ENCODE measurements at places on chromosomes 11 and 22.
A peak's percentile ranks its signal among the peaks of the same experiment; 100 is the strongest.

DNA sequence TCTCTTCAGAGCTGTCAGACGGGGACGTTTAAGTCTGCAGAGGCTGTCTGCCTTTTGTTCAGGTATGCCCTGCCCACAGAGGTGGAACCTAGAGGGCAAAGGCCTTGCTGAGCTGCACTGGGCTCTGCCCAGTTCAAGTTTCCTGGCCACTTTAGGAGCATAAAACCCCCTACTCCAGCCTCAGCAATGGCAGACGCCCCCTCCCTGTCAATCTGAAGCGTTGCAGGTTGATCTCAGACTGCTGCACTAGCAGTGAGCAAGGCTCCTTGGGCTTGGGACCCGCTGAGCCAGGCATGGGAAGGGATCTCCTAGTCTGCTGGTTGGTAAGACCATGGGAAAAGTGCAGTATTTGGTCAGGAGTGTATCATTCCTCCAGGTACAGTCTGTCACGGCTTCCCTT lies 66.6 kb upstream of the TP53I11 start:
- DNase-seq, result no peak

- peak; percentile 74 for DNase-seq
Measured at GRCh38 chr11:74702383-74703007, 28.7 kb downstream of the CHRDL2 start.

GRCh38 chr22:29744902-29745301 lies 21.9 kb downstream of the ZMAT5 start:
- peak; percentile 59 for DNase-seq

DNA sequence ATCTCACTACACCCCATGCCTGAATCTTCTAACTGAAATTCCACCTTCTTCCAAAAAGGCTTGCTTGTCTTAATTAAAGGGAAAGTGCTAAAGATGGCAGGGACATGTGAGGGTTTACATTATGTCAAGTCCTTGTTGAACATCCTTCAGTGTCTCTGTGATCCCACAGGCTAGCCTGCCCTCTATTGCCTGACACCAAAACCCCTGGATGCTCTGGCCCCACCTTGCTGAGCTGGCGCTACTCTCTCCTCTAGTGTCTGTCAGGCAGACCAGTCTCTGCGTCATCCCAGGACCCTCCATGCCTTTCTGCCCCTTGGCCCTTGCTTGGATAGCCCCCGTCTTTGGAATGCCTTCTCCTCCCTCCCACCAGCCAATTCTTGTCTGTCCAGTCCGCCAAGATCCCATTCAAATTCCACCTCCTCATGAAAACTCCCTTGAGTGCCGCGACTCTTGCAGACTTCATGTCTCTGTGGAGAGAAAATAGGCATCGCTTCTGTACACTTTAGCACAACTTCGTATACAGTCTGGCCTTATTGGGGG lies 69.3 kb downstream of the PKNOX2 start:
- DNase-seq, result no peak

DNA sequence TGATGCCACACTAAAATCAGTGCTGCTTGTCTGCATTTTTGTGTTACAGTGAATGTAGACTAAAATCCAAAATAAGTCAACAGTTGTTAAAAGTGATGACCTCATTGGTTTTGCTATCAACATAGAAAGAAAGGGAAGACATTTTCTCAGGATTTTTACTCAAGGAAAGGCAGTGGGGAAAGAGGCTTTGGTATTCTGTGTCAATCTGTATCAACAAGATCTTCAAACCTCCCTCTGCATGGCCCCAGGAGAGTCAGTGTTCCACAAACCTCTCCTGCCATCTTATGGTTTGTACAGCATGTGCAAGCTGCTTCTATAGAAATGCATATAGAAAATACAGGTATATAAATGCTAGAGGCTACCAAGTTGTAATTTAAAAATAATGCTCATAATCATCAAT lies 13.8 kb upstream of the OR51M1 start:
- peak; percentile 71 for DNase-seq

DNA sequence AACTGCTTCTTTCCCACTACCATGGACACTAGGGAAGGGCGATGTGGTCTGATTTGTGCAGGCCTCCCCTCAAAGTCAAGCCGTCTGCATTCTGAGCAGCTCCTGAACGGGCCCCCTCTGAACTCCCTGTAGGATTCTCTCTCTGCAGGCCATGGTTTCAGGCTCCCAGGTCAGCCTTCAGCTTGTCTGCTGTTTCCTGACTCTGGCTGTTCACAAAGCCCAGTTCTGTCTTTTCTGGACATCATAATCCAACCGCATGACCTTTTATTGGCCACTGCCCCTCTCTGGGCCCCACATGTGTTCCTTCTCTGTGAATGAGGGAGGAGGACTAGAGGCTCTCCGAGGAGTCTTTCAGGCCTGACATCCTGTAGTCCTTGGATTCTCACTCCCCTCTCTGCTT lies 161.0 kb downstream of the FEZ1 start:
- DNase-seq, result no peak

- DNase-seq, result no peak
Measured at GRCh38 chr11:94721565-94722292, 46.4 kb upstream of the AMOTL1 start.

GRCh38 chr11:114197799-114198500 lies 98.2 kb upstream of the NNMT start:
- DNase-seq, result peak; percentile 77

- DNase-seq, result no peak
Measured at GRCh38 chr22:39214006-39214382, 30.8 kb downstream of the PDGFB start.

DNA sequence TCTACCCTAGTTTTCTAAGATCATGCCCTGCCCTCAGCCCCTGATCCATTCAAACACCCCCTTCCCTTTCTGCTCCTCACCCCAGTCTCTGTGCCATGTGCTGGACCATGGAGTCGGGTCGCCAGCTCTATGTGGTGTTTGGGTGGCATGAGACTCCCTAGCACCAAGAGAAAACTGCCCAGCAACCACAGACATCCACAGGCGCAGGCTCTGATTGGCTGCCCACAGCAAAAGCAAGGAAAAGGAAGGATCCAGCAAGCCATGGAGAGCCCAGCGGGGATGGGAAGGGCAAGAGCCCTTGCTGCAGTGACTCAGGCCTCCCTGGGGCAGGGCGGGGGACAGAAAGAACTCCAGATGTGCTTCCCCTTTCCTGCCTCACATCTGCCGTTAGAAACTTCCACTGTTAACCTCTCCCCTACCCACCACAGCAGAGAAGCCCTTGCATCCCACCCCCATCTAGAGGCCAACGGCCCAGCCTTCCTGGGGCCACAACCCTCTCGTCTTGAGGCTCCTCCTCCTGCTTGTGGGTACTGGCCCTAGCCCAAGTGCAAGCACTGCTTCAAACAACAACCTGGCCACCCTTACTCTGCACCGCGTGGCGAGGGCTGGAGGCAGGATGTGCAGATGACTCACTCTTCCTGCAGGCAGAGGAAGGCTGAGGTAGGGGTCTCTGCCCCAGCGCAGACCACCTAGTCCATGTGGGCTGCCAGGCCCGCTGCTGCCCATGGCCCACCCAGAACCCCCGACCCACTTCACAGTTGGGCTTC lies 9.7 kb upstream of the AHNAK start:
- DNase-seq, result peak; percentile 92

GRCh38 chr22:32465661-32466060 lies 1.4 kb upstream of the BPIFC start:
- no peak for DNase-seq

GRCh38 chr22:27312966-27313855 lies 488.3 kb downstream of the MN1 start:
- no peak for DNase-seq

- no peak for DNase-seq
Measured at GRCh38 chr22:30302810-30303138, 13.5 kb upstream of the CASTOR1 start.

GRCh38 chr22:43819931-43820640 lies 8.0 kb upstream of the EFCAB6 start:
- no peak for DNase-seq

- DNase-seq, result no peak
Measured at GRCh38 chr11:1382429-1382828, 7.3 kb upstream of the BRSK2 start.

DNA sequence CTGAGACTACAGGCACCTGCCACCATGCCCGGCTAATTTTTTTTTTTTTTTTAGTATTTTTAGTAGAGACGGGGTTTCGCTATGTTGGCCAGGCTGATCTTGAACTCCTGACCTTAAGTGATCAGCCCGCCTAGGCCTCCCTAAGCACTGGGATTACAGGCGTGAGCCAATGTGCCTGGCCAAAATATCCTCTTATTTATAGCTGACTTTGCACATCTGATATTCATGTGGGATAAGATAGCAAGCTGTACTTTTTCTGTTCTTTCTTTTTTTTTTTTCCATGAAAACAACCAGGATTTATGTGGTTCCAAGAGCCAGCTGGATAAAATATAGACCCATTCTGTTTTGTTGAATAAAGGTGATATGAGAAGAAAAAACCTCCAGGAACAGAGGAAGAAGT lies 12.1 kb upstream of the XBP1 start:
- DNase-seq, result no peak

GRCh38 chr11:69915151-69915500 lies 95.9 kb upstream of the FGF3 start:
- peak; percentile 53 for DNase-seq

DNA sequence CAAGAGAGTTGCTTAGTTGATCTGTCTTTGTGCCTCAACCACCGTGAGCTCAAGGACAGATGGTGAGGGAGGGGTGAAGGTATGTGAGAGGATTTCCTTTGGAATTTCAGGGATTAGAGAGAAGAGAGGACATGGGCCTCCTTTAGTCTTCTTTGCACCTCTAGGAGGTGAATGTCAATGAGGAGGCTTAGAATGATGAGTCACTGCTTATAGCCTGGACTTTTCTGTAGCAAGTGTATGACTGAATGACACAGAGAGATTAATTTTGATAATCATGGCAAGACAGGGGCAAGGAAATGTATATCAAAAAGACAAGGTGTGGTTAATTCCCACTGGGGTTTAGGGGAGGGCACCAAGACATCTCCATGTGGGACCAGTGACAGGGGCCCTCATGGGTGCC lies 947.3 kb upstream of the TENM4 start:
- no peak for DNase-seq

DNA sequence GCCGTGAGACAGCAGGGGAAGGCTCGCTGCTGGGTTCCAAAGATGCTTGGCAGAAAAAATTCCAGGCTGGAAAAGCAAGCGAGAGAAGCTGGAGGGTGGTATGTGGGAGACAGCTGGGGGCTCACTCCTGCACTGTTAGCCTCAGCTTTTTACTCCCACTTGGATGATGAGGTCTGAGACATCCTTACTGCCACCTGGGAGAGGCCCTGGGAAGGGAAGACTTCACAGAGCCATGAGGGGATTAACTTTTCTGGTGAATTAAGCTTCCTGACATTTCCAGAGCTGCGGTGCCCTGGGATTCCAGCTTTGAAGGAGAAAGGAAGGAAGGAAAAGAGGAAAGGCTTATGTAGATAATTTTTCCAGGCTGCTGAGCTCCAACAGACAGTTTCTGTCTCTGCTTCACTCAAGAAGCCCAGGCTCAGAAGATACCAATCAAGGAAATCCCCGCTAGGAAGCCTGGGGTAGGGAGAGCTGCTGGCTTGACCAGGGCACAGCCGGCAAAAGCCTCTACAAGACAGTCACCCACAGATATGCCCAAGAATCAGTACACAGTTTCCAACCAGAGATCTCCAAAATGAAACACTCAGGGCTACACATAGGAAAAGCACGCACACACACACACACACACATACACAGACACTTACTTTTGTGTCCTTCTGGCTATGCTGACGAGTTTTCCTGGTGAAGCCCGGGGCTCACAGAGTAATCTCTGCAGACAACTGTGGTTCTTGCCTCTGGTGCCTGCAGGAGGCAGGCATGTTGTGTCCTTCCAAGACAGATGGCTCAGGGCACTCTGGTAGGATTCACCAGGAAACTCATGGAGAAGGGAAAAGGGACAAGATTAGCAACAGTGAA lies 907 bp downstream of the MCHR1 start:
- no peak for DNase-seq

GRCh38 chr11:38710262-38710661 lies 2112.2 kb upstream of the RAG2 start:
- DNase-seq, result no peak

GRCh38 chr22:50136581-50137015 lies 33.9 kb upstream of the PANX2 start:
- DNase-seq, result peak; percentile 33

GRCh38 chr11:41431784-41432183 lies 27.7 kb downstream of the LRRC4C start:
- no peak for DNase-seq

- no peak for DNase-seq
Measured at GRCh38 chr11:70916351-70916750, 336.0 kb downstream of the SHANK2 start.

GRCh38 chr11:101441747-101442146 lies 142.1 kb downstream of the TRPC6 start:
- DNase-seq, result no peak

- no peak for DNase-seq
Measured at GRCh38 chr11:65340226-65340625, 6.6 kb downstream of the DPF2 start.

DNA sequence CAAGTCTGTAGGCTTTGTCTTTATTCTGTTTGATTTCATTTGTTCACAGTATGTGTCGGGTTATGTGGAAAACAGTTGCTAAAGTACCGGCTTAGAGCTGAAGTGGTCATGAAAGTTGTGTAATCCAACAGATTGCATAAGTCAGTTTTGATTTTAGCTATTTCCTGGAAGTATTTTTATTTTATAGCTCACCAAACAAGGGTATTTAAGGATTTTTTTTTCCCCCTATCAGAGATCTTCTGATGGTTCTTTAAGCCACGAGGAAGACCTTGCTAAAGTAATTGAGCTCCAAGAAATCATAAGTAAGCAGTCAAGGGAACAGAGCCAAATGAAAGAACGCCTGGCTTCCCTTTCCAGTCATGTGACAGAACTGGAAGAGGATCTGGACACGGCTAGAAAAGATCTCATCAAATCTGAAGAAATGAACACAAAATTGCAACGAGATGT lies 55.9 kb downstream of the PPFIA1 start:
- DNase-seq, result no peak

- DNase-seq, result peak; percentile 37
Measured at GRCh38 chr11:126607374-126607773, 251.9 kb downstream of the ST3GAL4 start.

GRCh38 chr11:34124885-34125668 lies 19.6 kb downstream of the NAT10 start:
- no peak for DNase-seq

DNA sequence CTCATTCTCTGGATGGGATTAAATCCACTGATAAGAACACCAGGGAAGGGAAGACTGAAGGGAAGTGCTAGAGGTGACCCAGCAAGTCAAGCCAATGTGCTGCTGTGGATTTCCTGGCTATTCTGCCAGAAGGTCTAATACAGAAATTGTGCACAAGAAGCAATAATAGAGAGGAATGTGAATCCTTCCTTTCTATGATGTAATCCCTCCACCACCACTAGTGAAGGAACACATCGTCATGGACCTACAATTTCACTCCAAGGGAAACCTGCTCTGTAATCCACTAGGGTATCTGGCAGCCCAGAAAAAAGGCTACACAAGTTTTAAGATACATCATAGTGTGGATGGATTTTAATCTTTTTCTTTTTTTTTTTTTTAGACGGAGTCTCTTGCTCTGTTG lies 17.4 kb downstream of the LARGE2 start:
- no peak for DNase-seq

- DNase-seq, result no peak
Measured at GRCh38 chr22:35451592-35451991, 51.7 kb downstream of the MCM5 start.

GRCh38 chr11:7569044-7569443 lies 55.2 kb downstream of the PPFIBP2 start:
- no peak for DNase-seq

All from fibroblast of lung (primary cell).